SW 1271 (cell line): ENCODE measurements at places on chromosomes 6 and 20.

GRCh38 chr20:44073675-44074071, 113.3 kb downstream of the JPH2 start:
- DNase-seq: no peak

DNA sequence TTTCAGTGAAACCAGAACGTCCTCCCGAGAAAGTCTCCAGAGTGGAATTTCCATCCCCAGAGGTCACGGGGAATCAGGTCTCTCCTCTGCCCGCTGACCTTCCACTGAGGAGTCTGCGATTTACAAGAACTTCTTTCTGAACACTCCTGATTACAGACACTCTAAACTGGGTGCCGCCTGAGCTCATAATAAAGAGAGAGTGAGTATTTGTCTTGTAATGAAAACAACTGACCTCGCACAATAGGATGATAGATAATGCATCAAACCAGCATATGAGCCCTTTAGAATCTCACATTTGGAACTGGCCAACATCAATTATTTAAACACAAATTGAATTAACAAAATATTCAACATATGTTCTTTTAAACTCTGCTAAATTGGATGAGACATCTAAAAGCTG, 47.5 kb downstream of the DLL1 start:
- no peak for DNase-seq

GRCh38 chr6:73965539-73966029, 269.6 kb downstream of the CD109 start:
- DNase-seq: no peak

GRCh38 chr6:29809249-29809648, 18.4 kb upstream of the HLA-G start:
- DNase-seq: no peak

DNA sequence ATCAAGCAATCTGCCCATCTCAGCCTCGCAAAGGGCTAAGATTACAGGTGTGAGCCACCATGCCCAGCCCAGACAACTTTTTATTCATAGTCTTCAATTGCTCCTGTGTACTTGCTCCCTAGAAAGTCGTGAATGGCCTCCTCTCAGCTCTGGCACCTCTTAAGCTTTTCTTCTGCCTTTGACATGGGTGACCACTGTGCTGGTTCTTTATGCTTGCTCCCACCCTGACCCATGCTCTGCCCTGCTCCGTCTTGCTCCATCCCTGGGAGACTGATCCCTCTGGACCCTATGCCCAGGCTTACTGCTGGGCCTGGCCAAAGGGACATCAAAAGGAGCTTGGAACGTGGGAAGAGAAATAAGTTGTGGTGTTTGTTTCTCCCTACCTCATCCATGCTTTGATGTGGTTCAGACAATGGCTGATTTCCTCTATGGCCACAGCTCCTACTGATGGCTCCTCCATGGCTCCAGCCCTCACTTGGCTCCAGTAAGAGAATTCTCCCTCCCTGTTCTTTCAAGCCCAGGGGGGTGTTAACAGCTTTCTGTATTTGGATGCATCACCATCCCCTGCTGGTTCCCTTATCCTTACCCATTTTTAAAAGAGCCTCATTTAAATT, 7.7 kb upstream of the TREM2 start:
- DNase-seq: no peak

GRCh38 chr6:40887079-40887791, 151.8 kb downstream of the UNC5CL start:
- DNase-seq: no peak

DNA sequence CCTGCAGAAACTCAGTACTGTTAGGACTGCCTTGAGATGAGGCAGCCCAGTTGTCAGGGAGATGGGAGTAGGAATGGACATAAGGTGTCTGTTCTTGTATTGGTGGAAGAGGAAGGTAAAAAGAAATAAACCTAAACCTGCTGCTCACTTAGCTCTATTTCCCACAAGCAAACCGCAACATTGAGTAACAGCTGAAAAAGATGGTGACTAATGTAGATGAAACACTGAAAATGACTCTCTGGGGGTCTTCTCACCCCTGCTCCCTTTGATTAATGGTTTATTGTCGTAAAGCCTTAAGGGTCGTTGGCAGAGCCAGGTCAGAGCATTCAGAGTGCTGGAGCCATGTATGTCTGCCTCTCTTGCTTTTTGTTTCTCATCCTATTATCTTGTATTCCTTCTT, 87.5 kb downstream of the FOXO3 start:
- no peak for DNase-seq

DNA sequence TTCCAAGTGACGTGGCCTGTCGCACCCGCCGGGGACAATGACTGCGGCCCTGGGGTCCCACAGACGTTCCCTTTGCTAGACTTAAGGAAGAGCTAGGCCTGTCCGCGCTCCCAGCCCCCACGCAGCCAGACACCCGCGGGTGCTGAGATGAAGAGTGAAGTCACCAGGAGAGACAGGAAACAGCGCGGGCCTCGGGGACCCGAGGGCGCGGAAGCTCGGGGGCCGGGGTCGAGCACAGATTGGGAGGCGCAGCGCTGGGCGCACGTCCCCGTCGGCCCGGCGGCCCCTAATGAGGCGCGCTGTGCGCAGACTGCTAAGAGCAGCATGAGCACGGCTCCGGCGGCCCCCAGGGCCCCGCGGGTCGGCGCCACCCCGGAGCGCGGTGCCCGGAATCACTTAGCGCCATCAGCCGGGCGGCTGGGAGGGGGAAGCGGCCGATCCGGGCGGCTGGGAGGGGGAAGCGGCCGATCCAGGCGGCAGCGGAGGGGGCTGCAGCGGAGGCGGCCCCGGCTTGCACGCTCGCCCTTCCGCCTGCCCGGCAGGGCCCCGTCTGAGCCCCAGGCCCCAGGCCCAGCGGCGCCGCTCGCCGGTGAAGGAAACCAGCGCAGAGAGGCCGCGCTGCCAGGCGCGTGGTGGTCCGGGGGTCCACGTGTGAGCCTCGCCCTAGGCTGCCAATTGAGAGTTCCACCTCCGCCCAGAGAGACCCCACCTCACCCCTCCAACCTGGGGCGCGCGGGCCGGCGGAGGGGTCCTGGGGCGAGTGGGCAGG, 8.3 kb upstream of the AVP start:
- DNase-seq: no peak

DNA sequence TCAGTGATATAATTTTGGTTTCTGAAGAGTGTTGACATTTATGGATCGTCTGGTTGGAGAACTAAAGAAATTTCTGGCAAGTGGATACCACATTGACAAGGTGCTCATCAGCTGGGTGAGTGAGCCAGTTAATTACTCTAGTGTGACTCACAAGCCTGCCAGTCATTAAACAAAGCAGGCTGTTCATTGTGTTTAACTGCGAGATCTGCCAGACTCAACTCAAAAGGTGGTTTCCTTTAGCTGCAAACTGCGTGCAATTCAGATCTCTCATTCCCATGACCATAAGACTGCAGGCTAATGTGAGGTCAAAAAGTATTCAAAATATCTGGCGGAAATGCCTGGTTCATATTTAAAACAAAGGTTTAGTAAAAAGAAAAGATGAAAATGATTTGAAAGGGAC, 32.5 kb upstream of the IYD start:
- no peak for DNase-seq

- no peak for DNase-seq
These were observed 103.8 kb upstream of the ARMC2 start for GRCh38 chr6:108744244-108744972.

- DNase-seq: no peak
These were observed 192.5 kb downstream of the TTLL2 start for GRCh38 chr6:167517254-167517916.

GRCh38 chr6:67165606-67166005, 1458.6 kb upstream of the EYS start:
- DNase-seq: no peak

DNA sequence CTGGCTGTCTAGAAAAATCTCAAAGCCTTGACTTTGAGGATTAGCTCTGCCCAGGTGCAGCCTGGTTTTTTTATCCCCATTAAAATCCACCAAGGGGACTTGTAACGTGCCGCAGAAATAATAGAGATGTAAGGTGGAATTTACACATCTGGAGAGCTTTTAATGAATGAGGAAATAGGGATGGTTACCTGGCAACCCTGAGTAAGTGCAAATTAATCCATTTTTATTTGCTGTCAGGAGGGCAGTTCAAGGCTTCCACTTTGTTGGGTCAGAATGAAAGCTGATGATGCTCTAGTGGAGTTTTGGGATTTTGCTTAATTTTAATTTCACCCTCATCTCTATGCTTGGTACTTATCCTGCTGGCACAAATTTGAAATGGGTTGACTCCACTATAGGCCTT, 163.4 kb upstream of the CEP162 start:
- DNase-seq: no peak

DNA sequence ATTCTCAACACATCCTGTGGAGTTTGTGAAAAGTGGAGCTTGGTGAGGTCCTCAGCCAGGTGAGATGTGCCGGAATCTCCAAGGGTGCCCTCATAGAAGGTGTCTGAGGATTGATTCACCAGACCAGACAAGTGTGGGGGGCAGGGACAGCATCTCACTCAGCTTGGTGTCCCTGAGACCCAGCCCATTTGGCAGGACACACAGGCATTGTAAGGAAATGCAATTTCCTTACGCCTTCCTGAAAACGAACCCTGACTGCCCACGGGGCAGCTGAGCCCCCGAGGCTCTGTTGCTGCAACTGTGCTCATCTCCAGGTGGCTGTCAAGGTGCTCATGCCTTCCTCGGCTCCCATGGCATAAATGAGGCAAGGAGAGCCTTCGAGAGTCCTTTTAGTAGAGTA, 33.4 kb downstream of the FOXC1 start:
- DNase-seq: no peak

- no peak for DNase-seq
These were observed 10.5 kb upstream of the TBX18 start for GRCh38 chr6:84774985-84775284.

- DNase-seq: no peak
These were observed at the start of gene PXDC1 for GRCh38 chr6:3751077-3751729. TSS of gene PXDC1 (minus strand) at chr6:3751713. CDS start at chr6:3751531, 182 bp downstream.

GRCh38 chr20:50376888-50377459, 133.2 kb upstream of the PTPN1 start:
- no peak for DNase-seq

GRCh38 chr6:12567682-12568081, 148.9 kb upstream of the PHACTR1 start:
- DNase-seq: no peak

DNA sequence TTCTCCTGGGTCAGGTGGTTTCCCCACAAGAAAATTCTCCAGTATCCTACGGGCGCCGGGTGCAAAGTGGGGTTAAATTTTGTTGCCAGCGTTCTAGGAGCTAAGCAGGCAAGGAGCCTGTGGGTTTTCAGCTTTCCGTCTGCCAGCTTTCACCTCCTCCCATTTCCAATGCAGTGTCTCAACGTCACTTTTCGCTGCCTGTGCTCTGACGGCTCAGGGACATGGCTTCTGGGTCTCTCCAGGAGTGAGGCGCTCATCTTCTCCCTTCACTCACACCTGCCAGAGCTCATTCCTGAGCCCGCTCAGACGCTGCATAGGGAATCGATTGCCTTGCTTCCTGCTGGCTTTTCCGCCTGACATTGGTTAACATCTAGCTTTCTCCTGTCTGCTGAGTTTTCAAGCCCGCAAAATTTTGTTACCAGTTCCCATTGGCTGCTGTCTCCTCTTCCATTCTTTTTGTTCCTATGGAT, 7.3 kb upstream of the NAA20 start:
- DNase-seq: no peak

DNA sequence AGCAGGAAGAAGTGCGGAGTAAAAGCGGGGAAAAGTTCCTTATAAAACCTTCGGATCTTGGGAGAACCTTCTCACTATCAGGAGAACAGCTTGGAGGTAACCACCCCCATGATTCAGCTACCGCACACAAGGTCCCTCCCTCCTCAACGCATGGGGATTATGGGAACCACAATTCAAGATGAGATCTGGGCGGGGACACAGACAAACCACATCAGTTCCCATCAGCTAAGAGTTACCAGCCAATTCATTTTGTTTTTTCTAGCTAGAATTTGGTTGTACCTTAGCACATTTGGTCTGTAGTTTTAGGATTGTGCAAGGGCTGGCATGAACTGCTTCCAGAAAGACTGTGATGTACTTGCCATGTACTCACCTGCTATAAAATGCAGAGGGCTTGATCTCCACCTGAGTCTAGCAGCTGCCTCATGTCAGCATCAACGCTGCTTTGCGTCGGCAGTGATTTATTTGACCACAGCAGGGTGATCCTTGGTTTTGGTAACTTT, 94.7 kb upstream of the SLC2A12 start:
- no peak for DNase-seq

GRCh38 chr20:1108437-1108920, 9.9 kb upstream of the PSMF1 start:
- peak; percentile 52 for DNase-seq

DNA sequence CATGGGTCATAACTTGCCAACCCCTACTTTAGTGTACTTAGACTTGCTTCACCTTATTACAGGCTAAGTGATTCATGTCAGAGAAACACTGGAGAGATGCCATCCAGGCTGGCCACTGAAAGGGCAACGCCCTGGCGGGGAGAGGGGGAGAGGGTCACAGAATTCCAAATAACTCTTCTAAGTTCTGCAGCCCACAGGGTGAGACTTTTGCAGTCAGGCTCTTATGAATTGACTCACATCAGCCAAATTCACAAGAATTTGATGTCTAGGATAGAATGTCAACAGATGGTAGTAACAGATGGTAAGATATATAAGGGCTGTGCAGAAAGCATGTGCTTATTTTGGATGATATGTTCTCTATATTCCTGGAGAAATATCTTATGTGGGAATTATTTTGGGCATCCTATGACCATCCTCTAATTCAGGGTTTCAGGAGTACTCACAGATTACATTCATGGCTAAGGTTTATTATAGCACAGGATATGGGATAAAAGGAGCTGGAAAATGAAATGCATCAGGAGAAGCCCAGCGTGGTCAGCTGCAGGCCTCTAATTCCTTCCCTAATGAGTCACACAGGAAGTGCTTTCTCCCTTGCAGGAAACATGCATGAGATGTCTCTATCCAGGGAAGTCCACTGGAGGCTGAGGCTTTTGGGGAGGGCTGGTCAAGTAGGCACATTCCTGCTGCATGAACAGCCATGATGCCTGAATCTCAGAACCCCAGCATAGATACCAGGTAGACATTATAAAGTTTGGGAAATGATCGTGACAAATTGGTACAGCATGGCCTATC, 58.7 kb upstream of the RIN2 start:
- DNase-seq: peak; percentile 83

DNA sequence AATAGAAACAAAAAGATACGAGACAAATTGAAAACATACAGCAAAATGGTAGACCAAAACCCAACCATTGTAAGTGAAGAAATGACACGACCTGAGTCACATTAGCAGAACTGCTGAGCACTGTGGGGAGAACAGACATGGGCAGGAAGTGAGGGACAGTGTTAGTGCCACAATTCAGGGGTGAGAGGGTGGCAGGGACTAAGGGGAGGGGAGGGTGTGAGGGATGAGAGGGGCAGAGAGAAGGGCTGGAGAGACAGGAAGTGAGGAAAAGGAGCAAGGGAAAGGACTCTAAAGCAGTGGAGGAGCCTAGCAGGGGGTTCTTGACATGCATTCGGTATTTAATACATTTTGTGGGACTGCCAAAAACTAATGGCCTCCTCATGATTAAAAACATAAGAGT, 45.0 kb upstream of the TRIM26 start:
- no peak for DNase-seq
